ENCODE measurements at places on chromosomes 6 and 20. TPM values are rescaled to one million over a fixed set of nuclear protein-coding genes. Genes with fewer than 3 reads are reported as not detected.

Gene MYO6
- 116 TPM for polyA plus RNA-seq

Gene FAM209B
- polyA plus RNA-seq = 0.33 TPM

GRCh38 chr6:151101161-151101815, 138.5 kb upstream of the AKAP12 start:
- no peak for DNase-seq

Gene CST5
- 0.32 TPM for polyA plus RNA-seq

DNA sequence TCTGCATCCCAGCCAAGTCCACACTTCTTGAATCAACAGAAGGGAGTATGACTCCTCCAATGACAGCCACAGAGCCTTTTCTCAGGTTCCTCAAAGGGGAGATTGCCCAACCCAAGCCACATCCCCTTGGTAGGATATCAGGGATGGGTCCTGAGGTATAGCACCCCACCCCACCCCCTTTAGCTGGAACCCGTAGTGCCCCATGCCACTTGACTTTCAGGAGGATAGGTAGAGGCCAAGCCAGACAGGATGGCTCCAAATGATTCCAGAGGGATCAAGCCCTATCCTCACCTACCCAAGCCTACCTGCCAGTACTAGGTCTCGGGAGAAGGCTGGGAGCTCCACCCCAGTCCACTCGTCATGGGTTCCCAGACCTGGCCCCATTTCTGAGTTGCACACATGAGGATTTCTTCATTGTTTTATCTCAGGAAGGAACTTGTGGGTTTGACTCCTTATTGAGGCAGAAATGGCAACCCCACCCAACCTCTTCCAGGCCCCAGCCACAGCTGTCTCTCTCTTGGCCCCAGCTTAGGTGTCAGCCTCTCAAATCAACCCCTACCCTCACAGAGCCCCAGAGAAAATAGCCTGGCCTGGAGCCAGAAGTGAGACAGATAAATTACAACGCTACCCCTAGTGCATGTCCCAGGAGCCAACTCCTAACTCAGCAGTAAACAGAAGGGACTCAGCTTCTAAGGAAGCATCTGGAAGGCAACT, 3.6 kb downstream of the CCND3 start:
- DNase-seq = no peak

Gene SNAP25
- 5.0 TPM for polyA plus RNA-seq

- DNase-seq = no peak
These were observed 9.0 kb upstream of the HLA-DOA start for GRCh38 chr6:33018418-33018817.

DNA sequence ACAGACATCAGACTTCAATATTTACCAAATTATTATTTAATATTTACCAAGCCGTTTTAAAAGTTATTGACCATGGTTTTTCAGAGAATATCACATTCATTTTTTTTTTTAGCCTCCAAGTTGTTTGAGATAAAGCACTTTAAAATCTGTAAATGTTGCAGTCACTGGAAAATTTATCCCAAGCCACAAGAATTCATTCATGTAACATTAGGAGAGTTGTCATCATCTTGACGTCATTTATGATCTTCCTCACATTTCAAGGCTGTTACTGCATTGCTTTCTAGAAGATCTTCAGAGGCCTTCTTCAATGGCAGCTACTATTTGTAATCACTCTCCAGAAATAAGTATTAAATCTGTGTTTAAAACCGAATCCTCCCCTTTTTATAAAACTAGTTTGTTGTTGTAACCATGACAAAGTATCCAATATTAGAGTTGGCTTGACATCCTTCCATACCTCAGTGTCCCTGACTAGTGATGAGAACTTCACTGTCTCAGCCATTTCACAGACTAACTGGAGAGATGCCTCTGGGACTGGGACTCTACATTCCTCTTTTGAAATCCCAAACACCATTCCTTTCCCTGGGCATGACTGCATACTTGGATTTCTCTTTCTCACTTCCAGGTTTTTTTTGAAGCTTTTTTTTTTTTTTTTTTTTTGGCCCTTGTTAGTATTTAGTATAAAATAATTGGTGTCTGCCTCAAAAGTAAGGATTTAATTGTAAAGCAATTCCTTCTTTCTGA, 100.1 kb downstream of the ZFAND3 start:
- DNase-seq = no peak

- DNase-seq = no peak
These were observed 242.2 kb downstream of the NRN1 start for GRCh38 chr6:5764401-5764955.

GRCh38 chr20:8996817-8997512, 71.9 kb upstream of the PLCB4 start:
- DNase-seq = no peak

DNA sequence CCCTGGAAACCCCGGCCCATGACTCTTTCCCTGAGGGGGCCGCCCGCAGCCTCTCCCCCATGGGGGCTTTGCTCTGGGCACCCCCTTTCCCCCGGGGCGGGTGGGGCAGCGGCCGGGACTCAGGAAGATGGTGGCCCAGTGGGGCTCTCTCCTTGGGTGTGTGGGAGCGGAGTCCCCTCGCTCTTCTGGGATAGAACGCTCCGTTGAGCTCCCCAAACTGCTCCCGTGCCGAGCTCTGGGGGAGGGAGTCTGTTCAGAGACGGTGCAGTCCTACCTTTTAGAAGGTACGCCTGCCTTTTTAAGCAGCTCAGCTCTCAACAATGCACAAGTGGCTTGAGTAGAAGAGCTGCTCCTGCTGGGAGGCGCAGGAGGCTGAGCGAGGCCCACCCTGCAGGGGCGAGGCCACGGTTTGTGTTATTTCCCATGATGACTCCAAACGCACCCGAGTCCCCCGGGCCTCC, 21.7 kb upstream of the BHLHE23 start:
- no peak for DNase-seq

Gene TMEM151B
- polyA plus RNA-seq = 1.4 TPM

Measured in left renal cortex interstitium (tissue), 4 donors.